Stimulated activated CD4-positive, alpha-beta T cell treated with anti-CD3 and anti-CD28 coated beads, Interleukin-4, amount 100 ng/mL, for 24 hours (primary cell): ENCODE measurements at places on chromosomes 12 and 14.

- no peak for DNase-seq
Measured at GRCh38 chr12:8904665-8905064, 9.6 kb upstream of the PHC1 start.

DNA sequence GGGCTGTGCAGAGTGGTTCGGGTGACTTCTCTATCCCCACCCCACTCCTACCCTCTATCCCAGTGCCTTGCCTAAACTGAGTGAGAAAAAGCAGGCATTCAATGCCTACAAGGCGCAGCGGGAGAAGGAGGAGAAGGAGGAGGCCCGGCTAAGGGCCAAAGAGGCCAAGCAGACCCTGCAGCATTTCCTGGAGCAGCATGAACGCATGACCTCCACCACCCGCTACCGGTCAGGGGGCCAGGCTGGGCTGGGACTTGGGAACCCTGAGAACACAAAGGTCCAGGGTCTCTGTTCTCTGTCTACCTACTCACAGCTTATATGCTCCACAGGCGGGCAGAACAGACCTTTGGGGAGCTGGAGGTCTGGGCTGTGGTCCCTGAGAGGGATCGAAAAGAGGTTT lies 11.7 kb downstream of the PRPF40B start:
- DNase-seq, result no peak

- DNase-seq, result no peak
Measured at GRCh38 chr14:26963711-26964110, 365.9 kb upstream of the NOVA1 start.

GRCh38 chr14:31788340-31788739 lies 227.1 kb downstream of the NUBPL start:
- DNase-seq, result no peak

GRCh38 chr14:102370305-102370809 lies 7.6 kb downstream of the TECPR2 start:
- DNase-seq, result no peak

- no peak for DNase-seq
Measured at GRCh38 chr12:59396919-59397318, 198.9 kb upstream of the SLC16A7 start.

GRCh38 chr14:90062822-90063539 lies 1.2 kb downstream of the KCNK13 start:
- DNase-seq, result no peak

- no peak for DNase-seq
Measured at GRCh38 chr12:98449584-98449983, 65.8 kb upstream of the TMPO start.

DNA sequence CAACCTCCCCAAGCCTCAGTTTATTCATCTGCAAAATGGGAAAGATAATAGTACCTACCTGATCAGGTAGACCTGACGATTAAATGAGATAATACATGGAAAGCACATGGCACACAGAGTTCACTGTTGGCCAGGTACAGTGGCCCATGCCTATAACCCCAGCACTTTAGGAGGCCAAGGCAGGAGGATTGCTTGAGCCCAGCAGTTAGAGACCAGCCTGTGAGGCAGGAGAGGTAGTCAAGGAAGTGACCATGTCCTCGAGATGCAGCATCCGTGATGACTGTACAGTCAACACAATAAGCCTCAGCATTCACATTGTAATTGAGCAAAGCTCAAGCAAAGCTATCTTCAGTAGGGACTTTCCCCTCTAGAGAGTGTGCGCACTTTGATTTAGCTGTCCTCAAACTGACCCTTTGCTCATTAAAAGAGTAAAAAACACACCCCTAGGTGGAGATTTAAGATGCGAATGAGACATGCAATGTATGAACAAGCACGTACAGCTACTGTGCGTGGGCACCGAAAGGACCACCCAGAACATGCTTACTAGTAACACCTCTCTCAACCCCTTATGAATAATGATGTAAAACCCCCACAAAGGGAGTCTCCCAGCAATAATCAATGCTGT lies 9.9 kb downstream of the ISCU start:
- DNase-seq, result no peak

GRCh38 chr12:93519859-93520258 lies 52.5 kb downstream of the MRPL42 start:
- no peak for DNase-seq

GRCh38 chr12:12510551-12510950 lies 52.1 kb downstream of the DUSP16 start:
- DNase-seq, result no peak

DNA sequence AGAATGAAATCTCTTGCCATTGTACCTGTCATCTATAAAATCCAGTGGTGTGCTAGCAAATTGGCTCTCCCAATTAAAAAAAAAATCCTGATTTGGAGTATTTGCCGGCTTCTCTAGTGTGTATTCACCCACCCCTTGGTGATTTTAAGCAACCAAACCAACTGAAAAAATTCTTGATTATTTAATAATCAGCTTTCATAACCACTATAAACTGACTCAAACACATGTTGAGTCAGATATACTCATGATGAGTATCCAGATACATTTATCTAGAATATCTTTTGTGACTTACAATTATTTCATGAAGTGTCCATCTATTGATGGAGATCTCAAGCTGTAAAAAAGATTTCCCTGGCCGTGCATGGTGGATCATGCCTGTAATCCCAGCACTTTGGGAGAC lies 205.4 kb downstream of the RASSF9 start:
- no peak for DNase-seq
